ENCODE measurements at places on chromosomes 4 and X. TPM values are rescaled to one million over a fixed set of nuclear protein-coding genes. Genes with fewer than 3 reads are reported as not detected.

Gene TEX13B
- not detected for total RNA-seq

Gene CNOT6L
- total RNA-seq: 10.9 TPM

Gene KLHL34
- not detected for total RNA-seq

Gene TMPRSS11D
- not detected for total RNA-seq

Gene GIMD1
- not detected for total RNA-seq

Gene POU3F4
- total RNA-seq: not detected

Gene TMEM31
- 0.40 TPM for total RNA-seq

Gene TNIP2
- total RNA-seq: 48.7 TPM

Gene TCEAL2
- total RNA-seq: not detected

All from A549 treated with ZK216348 at 1 μM for 4 hours (cell line).